Osteoblast (primary cell): ENCODE measurements at places on chromosomes 4 and X. TPM values are rescaled to one million over a fixed set of nuclear protein-coding genes. Genes with fewer than 3 reads are reported as not detected.

Gene TCEAL5
- not detected in 2 replicates for total RNA-seq

Gene ANXA10
- total RNA-seq, result 1.1 and 1.2 TPM in 2 replicates

Gene ADH4
- total RNA-seq, result not detected in 2 replicates

Gene KLHL13
- 10.3 and 13.8 TPM in 2 replicates for total RNA-seq

Gene CCSER1
- total RNA-seq, result under 0.01 TPM in 1 of 2 replicates, not detected in the other

Gene CSAG2
- not detected in 2 replicates for total RNA-seq

Gene UGT8
- under 0.01 TPM in 1 of 2 replicates, not detected in the other for total RNA-seq

Gene ADH7
- total RNA-seq, result not detected in 2 replicates

Gene MYOZ2
- total RNA-seq, result 0.29 and 0.36 TPM in 2 replicates

Gene NUDT10
- total RNA-seq, result 2.5 and 2.7 TPM in 2 replicates

Gene DOK7
- not detected in 2 replicates for total RNA-seq

Gene HS3ST1
- under 0.01 TPM in 2 replicates for total RNA-seq

Gene LEF1
- 5.8 and 7.7 TPM in 2 replicates for total RNA-seq

Gene SCD5
- 9.4 and 11.9 TPM in 2 replicates for total RNA-seq

Gene OPN1MW
- not detected in 2 replicates for total RNA-seq

Gene ZNF732
- 0.59 and 0.72 TPM in 2 replicates for total RNA-seq

Gene ALAS2
- not detected in 2 replicates for total RNA-seq

Gene CSAG3
- total RNA-seq, result not detected in 2 replicates

Gene SPRY1
- total RNA-seq, result 5.0 and 5.1 TPM in 2 replicates

Gene AVPR2
- total RNA-seq, result not detected in 2 replicates

Gene MAGEH1
- 25.0 and 29.8 TPM in 2 replicates for total RNA-seq

Gene ELMOD2
- 33.6 and 35.1 TPM in 2 replicates for total RNA-seq

Gene SOD3
- total RNA-seq, result 2.1 and 4.3 TPM in 2 replicates

Gene CENPVL1
- total RNA-seq, result not detected in 2 replicates

Gene IBSP
- 14.4 and 15.6 TPM in 2 replicates for total RNA-seq

Gene MMRN1
- not detected in 2 replicates for total RNA-seq

Gene GRPR
- total RNA-seq, result not detected in 2 replicates

Gene PTCHD1
- not detected in 2 replicates for total RNA-seq

Gene SSX1
- total RNA-seq, result not detected in 2 replicates

Gene KCNE5
- 0.29 and 0.36 TPM in 2 replicates for total RNA-seq

Gene SERTM2
- under 0.01 TPM in 1 of 2 replicates, not detected in the other for total RNA-seq

Gene MAGEA11
- not detected in 2 replicates for total RNA-seq

Gene RADX
- 1.2 and 1.4 TPM in 2 replicates for total RNA-seq

Gene RAB39B
- 0.36 and 0.59 TPM in 2 replicates for total RNA-seq

Gene FAM149A
- 3.3 and 12.7 TPM in 2 replicates for total RNA-seq

Gene GAGE12H
- total RNA-seq, result not detected in 2 replicates

Gene KLHL4
- 0.72 and 1.2 TPM in 2 replicates for total RNA-seq

Gene MTNR1A
- total RNA-seq, result not detected in 2 replicates

Gene F11
- not detected in 2 replicates for total RNA-seq

Gene SHROOM3
- 9.4 and 9.8 TPM in 2 replicates for total RNA-seq

Gene LINC00632
- total RNA-seq, result 9.4 and 10.1 TPM in 2 replicates

Gene PNMA3
- not detected in 2 replicates for total RNA-seq

Gene POLR2B
- 99.2 and 102 TPM in 2 replicates for total RNA-seq

Gene SLC4A4
- 13.0 and 24.8 TPM in 2 replicates for total RNA-seq

Gene MAGEA8
- total RNA-seq, result not detected in 2 replicates

Gene NWD2
- total RNA-seq, result not detected in 2 replicates

Gene ZCCHC12
- total RNA-seq, result not detected in 2 replicates

Gene TGIF2LX
- not detected in 2 replicates for total RNA-seq

Gene NLRP2B
- total RNA-seq, result under 0.01 TPM in 1 of 2 replicates, not detected in the other

Gene DDIT4L
- total RNA-seq, result 2.2 and 5.0 TPM in 2 replicates

Gene BTC
- 0.29 and 0.36 TPM in 2 replicates for total RNA-seq

Gene FABP2
- not detected in 2 replicates for total RNA-seq

Gene MFAP3L
- total RNA-seq, result 7.6 and 8.0 TPM in 2 replicates

Gene EMD
- total RNA-seq, result 28.0 and 29.7 TPM in 2 replicates

Gene CFI
- 27.9 and 53.9 TPM in 2 replicates for total RNA-seq

Gene CSAG1
- total RNA-seq, result not detected in 2 replicates

Gene RLIM
- 56.0 and 61.2 TPM in 2 replicates for total RNA-seq

Gene STBD1
- total RNA-seq, result 3.6 and 6.5 TPM in 2 replicates

Gene SATL1
- total RNA-seq, result not detected in 2 replicates

Gene SMR3B
- not detected in 2 replicates for total RNA-seq
